ENCODE measurements at places on chromosomes 6 and 20. TPM values are rescaled to one million over a fixed set of nuclear protein-coding genes. Genes with fewer than 3 reads are reported as not detected.

The SAMD3 gene
- not detected for total RNA-seq

DNA sequence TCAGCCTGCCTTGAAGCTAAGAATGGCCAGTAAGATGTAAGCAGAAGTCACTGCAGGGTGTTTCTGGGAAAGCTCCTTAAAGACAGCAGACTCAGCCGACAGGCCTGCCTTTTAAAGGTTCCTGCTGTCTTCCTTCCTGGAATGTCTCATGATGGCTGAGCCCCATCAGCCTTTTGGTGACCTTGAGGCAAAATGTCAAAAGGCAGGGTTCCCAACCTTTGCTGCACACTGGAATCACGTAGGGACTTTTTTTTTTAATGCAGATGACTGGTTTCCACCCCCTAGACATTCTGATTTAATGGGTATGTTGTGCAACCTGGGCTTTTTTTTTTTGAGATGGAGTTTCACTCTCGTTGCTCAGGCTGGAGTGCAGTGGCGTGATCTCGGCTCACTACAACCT lies 11.6 kb downstream of the MDGA1 start:
- no peak overlapping the region for H3K4me3 ChIP-seq
- no peak for DNase-seq
- no peak overlapping the region for H3K27ac ChIP-seq

DNA sequence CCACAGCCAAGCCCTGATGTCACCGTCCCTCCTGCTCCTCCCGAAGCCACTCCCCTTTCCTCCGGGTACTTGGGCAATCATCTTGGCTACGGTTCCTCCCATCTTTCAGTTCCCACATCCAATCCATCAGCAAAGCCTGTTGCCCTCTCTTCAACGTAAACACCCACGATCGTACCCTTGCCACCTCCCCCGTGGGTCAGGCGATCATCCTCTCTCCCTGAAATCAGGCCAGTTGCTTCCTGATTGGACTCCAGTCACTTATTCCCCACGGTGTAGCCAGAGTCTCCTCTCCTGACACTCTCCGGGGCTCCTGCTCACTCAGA lies 44.5 kb downstream of the SULF2 start:
- H3K27ac ChIP-seq, result peak overlapping the region; percentile 2
- H3K27me3 ChIP-seq, result peaks cover 6% of the 10 kb centered on the region

DNA sequence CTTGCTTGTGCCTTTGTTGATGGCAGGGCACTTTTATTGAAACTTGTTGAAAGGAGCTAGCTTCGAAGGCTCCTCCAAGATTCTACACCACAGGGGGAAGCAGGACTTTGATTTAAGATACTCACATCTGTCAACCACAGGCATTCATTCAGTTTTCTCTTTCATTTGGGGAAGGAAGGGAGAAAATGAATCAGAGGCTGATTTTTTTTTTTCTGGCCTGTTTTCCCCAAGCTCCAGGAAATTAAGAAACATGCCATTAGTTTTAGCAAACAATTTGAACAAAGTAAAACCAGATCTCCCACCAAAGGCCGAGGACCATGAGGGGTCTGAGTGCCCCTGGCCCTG lies 8.7 kb upstream of the APCDD1L start:
- no peaks in the 10 kb centered on the region for H3K27me3 ChIP-seq
- no peak overlapping the region for H3K4me3 ChIP-seq
- peaks cover 12% of the 10 kb centered on the region for H3K36me3 ChIP-seq
- H3K27ac ChIP-seq, result no peak overlapping the region
- no peaks in the 10 kb centered on the region for H3K4me1 ChIP-seq

Measured in chondrocyte (in vitro differentiated cells).